ENCODE measurements at places on chromosomes 12 and 14.

GRCh38 chr12:91249518-91250272 is 67.1 kb upstream of the DCN start:
- no peak for DNase-seq

DNA sequence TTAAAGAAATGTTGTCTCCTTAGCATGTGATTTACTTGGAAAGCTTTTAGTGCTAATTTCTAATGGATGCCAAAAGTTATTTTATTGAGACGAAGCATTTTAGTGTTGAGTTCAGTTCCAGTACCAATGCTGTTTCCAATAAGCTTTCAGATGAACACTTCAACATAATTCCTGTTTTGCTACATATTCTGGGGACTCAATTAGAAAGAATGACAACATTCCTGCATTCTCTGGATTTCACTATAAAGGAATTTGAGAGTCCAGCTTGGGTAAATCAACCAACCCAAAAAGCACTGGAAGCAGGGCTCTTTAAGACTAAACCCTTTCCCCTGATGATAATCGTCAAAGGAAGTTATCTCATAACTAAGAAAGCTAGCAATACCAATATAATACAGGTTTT is 353.0 kb upstream of the TMTC1 start:
- DNase-seq, result no peak

DNA sequence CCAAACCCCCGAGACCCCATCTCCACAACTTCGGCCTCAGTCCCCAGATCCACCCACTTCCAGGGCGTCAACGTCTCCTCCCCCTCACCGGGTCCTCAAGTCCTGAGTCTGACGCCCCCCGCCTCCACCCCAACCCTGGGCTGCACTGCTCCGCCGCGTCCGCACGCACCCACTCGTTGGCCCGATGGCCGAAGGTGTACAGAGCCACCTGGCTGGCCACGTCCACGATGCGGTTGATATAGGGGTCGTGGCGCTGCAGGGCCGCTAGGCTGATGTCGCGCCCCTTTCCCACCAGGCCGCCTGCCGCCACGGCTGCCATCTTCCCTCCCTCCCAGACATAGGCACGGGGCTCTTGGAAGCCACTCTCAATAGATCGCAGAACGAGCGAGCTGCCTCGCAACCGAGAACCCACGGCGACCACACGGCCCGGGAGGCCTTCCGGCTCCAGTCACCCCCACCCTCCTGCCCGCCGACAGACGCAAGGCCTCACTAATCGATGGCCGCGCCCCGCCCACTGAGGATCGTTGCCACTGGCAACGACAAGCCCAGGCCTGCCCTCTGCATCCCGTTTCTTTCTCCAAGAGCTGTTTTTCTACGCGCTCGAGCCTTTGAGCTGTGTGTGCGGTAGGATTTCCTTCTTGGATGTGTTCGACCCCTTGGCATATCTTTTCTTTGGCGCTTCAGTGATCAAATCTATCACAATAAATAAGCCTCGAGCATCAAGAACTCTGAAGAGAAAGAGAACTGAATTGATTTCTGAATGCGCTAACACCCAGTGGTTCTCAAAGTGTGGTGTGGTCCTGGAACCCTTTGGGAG is at the start of gene DCP1B:
DCP1B (minus strand) TSS at position 345 of the 817 bp plus-strand sequence; CDS start at position 319, 26 bp downstream.
- DNase-seq, result peak; percentile 90

GRCh38 chr12:59708064-59708463 is 112.2 kb downstream of the SLC16A7 start:
- DNase-seq, result no peak

DNA sequence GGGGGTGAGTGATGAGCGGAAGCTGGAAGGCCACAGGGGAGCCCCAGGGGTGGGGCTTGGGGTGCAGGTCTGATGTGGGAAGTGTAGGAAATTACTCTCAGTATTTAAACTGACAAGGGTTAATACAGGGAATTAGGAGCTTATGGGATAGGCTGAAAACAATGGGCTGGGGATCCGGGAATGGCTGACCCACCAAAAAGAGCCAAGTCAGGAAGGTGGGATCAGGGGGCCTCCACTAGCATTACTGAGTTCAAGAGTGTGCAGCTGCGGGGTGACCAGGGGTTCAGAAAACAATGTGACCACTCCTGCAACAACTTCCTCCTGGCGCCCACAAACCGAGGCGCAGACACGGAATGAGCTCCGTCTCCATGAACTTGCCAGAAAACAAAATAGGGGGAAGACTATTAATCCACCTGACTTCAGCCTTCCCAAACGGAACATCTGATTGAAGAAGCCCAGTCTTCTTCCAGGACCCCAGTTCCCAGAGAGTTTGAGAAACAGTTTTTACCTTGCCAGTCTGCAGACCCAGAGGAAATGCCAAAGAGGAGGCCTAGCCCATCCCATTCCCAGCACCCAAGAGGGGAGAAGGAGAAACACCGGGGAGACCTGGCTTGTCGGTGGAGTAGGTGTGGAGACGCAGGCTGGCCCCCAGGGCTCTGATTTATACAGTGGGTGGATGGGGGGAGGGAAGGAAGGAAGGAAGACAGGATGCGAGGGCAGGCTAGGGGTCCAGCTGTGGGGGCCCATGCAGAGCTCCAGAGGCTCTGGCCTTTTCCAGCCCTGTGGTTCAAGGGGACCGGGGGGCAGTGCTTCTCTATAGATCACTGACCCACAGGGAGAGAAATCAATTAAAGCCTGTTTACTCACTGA is 16.5 kb upstream of the YY1 start:
- DNase-seq, result no peak

- no peak for DNase-seq
Observed at GRCh38 chr14:93729993-93730392, 58.3 kb downstream of the PRIMA1 start.

- DNase-seq, result no peak
Observed at GRCh38 chr14:102424520-102424919, 61.8 kb downstream of the TECPR2 start.

- DNase-seq, result no peak
Observed at GRCh38 chr12:98908866-98909265, 263.8 kb downstream of the APAF1 start.

GRCh38 chr12:7383157-7383556 is 60.8 kb downstream of the CD163L1 start:
- DNase-seq, result no peak

DNA sequence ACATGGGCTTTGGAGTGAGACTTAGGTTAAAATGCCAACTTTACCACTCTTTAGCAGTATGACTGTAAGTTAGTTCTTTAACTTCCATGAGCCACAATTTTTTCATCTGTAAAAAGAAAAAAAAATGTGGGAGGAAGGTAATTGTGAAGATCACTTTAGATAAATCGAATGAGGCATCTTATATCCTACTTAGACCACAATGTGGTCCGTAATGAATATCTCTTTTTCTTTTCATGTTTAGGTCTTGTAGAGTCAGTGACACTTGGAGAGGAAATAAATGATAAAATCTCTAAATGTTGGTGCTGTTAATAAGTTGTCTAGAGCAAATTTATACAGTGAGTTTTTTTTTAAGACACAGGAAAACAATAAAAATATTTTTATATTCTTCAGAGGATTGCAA is 34.3 kb downstream of the RGS6 start:
- no peak for DNase-seq

DNA sequence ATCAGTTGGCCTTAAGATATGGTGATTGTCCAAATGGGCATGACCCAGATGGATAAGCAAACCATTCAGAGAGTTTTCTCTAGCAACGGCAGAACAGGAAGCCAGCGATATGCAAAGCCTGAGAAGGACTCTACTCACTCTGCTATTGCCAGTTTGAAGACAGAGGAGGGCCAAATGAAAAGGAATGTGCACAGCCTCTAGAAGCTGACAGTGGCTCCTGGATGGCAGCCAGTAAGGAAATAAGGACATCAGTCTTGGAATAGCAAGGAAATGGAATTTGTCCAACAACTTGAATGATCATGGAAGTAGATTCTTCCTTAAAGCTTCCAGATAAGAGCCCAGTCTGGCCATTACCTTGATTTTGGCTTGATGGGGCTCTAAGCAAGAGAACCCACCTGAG is 60.0 kb downstream of the TMTC2 start:
- no peak for DNase-seq

DNA sequence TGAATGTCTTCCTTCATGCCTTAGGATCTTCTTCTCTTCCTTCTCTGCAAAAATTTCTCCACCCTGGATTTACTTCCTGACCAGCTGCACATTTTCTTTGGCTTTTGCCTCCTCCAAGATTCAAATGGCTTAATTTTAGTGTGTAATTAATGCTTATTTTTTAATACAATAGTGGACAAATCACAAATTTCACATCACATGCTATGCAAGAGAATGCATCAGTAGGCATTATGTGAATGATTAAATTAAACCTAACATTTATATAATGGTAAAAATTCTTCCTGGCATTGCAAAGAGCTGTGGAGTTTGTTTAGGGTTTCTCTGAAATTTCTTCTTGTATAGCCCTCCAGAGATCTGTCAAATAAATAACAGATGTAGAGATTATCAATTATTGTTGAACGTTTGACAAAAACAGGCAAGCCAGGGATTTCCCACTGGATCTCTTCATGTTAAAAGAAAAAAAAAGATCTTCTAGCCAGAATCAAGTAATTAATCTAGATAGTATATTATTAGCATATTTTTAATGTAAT is 84.4 kb downstream of the NAV3 start:
- no peak for DNase-seq

DNA sequence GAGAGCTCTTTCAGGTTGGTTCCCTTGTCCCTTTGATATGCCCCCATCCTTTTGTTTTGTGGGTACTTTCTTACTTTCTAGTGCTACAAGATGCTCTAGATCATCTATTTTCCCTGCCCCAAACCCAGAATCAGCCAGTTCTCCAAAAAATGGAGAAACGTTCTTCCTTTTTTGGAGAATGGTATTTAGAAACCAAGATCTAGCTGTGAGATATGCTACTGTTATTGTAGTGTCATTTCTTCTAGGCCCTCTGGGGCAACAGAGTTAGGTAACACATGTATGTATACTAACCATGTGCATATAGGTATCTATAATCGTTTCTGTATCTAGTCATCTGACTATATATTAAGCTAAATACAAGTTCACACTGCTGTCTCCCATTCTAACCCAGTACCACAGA is 6.9 kb upstream of the IGFBP6 start:
- DNase-seq, result no peak
